ENCODE measurements at places on chromosomes 2 and 18. TPM values are rescaled to one million over a fixed set of nuclear protein-coding genes. Genes with fewer than 3 reads are reported as not detected.

- DNase-seq: no peak
Observed at GRCh38 chr2:122469147-122469546, 713.7 kb downstream of the TSN start.

GRCh38 chr18:50473881-50474280, 86.0 kb upstream of the MAPK4 start:
- no peak for DNase-seq

- DNase-seq: no peak
Observed at GRCh38 chr2:38176619-38177021, 100.7 kb upstream of the CYP1B1 start.

DNA sequence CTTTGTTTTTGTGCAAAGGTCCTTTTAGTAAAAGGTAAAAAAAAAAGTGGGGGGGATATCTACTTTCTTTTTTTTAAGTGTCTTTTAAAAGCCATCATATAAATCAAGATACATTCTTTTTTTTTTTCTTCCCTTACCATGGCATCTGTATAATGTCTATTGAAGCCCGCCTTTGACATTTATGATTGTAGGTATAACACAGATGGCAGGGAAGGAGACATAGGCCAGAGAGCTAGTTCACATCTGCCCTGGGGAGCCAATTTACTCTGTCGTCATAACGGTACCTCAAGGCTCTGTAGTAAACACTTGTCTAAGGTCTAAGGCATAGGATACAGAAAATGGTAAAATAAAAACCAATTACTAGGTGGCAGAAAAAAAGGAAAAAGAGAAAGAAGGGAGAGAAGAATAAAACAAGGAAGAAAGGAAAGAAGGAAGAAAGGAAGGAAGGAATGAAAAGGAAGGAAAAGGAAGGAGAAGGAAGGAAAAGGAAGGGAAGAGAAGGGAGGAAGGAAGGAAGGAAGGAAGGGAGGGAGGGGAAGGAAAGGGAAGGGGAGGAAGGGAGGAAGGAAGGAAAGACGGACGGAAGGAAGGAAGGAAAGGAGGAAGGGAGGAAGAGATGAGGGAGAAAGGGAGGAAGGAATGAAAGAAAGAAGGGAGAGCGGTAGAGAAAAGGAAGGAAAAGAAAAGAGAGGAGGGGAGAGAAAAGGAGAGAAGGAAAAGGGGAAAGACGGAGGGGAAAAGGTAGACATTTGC, 343.5 kb downstream of the RBM43 start:
- no peak for DNase-seq

AMER3 gene
- total RNA-seq: 25.7 TPM

ELOA2 gene
- total RNA-seq: not detected

Measured in cerebellum (tissue), 4 donors.